ENCODE measurements at places on chromosomes 7 and 10.

DNA sequence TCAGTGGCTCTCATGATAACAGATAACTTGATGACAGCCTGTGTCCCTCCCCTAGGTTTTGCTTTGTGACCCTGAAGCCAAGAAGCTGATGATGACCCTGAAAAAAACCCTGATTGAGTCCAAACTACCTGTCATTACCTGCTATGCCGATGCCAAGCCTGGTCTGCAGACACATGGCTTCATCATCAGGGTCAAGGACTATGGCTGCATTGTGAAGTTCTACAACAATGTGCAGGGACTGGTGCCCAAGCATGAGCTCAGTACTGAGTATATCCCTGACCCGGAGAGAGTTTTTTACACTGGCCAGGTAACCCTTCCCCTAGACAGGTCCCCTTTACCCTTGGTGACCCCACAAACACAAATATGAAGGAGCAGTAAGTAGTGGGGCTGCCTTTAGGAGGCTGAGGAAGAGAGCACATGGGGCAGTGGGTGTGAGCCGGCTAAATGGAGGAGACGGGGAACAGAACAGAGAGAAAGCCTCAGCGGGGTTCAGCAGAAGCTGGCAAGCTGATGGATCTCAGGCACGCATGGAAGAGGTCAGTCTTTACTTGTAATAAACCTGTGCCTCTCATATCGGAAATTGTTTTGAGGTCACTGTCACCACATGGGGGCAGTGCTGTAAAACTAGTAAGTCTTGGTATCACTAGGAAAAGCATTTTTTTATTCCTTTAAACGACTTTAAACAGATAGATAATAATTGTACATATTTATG lies 20.2 kb downstream of the PDCD11 start:
- DNase-seq, result no peak

GRCh38 chr7:19914866-19915265 lies 141.4 kb upstream of the TMEM196 start:
- no peak for DNase-seq

- no peak for DNase-seq
These were observed 28.1 kb downstream of the ARL4A start for GRCh38 chr7:12715372-12716133.

DNA sequence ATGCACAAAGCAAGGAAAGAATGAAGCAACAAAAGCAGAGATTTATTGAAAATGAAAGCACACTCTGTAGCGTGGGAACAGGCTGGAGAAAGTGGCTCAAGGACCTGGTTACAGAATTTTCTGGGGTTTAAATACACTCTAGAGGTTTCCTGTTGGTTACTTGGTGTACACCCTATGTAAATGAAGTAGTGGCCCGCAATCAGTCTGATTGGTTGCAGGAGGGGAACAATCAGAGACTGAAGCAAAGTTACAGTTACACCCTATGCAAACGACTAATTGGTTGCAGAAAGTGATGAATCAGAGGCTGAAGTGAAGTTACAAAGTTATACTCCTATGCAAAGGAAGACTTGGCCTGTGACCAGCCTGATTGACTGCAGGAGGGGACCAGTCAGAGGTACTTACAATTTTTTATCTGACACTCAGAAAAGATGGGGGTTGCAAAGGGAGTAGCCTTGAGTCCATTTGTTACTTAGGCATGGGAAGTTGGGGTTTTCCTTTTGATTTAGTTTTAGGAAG lies 3.6 kb upstream of the MTPN start:
- no peak for DNase-seq

DNA sequence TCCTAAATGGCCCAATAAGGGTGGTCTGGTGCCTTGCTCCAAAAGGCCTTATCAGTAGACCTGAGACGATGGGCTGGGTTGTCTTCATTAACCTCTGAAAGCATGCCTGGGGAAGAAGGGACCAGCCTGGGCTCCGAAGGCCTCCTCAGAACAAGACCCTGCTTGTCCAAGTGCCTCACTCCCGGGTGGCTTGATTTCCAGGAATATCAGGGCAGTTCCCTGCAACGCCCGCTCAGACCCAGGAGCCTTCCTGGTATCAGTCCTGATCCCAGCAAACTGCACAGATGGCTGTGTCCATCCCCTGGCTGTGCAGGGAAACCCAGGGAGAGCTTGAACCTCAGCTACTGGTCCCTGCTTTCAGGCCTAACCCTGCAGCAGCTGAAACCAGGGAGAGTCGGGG lies 49.9 kb upstream of the CUX1 start:
- DNase-seq, result no peak

GRCh38 chr10:21764466-21765189 lies 230.6 kb downstream of the MLLT10 start:
- no peak for DNase-seq

DNA sequence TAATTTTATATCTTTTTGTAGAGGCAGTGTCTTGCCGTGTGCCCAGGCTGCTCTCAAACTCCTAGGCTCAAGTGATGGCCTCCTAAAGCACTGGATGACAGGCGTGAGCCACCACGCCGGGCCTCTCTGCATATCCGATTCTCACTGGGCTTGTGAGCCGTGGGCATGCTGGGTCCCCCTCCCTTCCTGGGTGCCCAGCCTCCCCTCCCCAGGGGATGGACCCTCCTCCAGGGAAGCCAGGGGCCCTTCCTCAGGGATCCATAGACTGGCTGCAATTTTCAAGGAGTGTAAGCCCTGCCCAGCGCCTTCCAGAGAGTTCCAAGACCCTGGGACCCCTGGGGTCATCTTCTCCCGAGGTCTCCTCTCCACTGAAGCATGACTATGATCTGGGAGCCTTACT lies 23.7 kb upstream of the ELFN1 start:
- DNase-seq, result no peak

GRCh38 chr10:17229717-17229966 lies 1.6 kb downstream of the VIM start:
- DNase-seq, result no peak

DNA sequence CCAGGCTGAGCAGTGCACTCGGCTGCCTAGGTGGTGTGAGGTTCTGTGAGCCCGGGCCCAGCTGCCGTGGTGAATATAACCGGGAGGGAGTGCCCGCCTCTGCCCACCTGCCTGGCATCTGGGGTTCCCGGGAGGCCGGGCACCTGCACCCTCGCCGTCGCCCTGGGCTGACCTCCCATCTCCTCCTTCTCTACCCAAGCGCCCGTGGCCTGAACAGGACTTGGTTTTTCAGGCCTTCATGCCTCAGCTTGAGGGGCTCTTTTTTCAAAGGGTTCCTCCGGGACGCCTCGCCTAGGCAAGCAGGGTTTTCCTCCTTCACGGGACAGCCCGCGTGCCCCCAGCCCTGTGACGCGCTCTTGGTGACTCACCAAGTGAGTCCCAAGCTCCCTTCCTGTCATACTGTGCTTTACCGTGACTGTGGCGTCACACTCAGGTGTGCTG lies 9.9 kb downstream of the INPP5A start:
- peak; percentile 52 for DNase-seq

- no peak for DNase-seq
These were observed 819.1 kb downstream of the GRID1 start for GRCh38 chr10:85547460-85548023.

- no peak for DNase-seq
These were observed 35.0 kb downstream of the GPR141 start for GRCh38 chr7:37718585-37718984.

DNA sequence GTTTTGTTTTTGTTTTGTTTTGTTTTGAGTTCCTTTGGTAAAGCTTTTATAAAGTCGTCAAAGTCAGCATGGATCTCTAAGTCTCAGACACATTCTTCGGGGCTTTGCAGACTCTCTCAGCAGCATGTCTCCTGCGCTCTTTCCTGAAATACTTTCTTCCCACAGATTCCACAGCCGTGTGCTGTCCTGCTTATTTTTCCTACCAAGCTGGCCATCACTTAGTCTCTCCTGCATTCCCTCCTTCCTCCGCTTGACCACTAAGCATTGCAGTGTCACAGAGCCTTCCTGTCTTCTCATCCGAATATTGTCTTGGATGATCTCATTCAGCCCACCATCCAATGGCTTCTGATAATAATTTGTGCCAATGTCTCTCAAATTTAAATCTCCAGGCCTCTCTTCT lies 434.3 kb upstream of the C7orf33 start:
- no peak for DNase-seq

DNA sequence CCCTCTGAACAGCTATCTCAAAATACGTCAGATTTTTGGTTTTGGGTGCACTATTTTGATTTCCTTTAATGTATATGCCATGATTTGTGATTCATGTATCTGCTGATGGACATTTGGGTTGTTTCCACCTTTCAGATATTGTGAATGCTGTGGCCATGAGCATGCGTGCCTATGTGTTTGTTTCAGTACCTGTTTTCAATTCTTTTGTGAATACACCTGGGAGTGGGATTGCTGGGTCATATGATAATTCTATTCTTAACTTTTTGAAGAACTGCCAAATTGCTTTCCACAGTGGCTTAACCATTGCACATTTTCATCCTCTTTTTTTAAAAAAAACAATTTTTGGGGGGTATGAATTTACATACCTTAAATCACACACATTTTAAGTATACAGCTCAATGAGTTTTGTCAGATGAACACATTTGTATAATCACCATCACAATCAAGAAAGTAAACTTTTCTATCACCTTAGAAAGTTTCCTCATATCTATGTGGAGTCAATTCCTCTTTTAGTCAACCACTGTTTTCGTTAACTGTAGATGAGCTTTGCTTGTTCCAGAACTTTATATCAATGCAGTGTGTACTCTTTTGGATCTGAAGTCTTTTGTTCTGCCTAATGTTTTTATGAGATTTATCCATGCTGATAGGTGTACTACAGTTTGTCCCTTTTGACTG lies 36.9 kb downstream of the CYP26A1 start:
- DNase-seq, result no peak

GRCh38 chr7:149253665-149254064 lies 8.3 kb upstream of the ZNF783 start:
- no peak for DNase-seq

GRCh38 chr10:104937567-104937966 lies 296.5 kb downstream of the SORCS3 start:
- no peak for DNase-seq

- DNase-seq, result no peak
These were observed 166.2 kb downstream of the FAM107B start for GRCh38 chr10:14608381-14609001.

DNA sequence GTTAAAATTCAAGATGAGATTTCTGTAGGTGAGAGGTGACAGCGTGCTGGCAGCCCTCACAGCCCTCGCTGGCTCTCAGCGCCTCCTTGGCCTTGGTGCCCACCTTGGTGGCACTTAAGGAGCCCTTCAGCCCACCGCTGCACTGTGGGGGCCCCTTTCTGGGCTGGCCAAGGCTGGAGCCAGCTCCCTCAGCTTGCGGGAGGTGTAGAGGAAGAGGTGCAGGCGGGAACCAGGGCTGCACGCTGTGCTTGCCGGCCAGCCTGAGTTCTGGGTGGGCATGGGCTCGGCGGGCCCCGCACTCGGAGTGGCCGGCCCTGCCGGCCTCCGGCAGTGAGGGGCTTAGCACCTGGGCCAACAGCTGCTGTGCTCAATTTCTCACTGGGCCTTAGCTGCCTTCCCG lies 320.0 kb upstream of the VWC2 start:
- no peak for DNase-seq

GRCh38 chr7:124255041-124255655 lies 222.3 kb upstream of the TMEM229A start:
- no peak for DNase-seq

DNA sequence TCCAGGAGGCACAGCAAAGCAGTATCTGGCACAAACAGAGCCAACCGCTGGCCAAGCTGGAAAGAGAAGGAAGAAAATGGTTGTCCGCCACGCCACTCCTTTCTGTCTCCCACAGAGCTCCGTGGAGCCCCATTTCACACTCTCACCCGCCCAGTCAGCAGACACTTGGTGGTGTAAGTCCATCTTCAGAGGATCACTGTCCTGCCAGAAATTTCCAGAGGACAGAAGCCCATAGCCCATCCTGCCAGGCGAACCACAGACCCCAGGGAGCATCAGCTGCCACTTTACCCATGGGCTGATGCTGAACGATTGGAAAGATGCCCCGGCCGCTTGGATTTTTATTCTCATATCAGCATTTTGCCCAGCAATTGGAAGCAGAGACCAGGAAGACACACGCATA lies 144.7 kb upstream of the LYZL2 start:
- no peak for DNase-seq

GRCh38 chr10:108812296-108812695 lies 1111.0 kb downstream of the XPNPEP1 start:
- DNase-seq, result no peak

GRCh38 chr10:25682203-25682851 lies 251.7 kb upstream of the MYO3A start:
- DNase-seq, result no peak

DNA sequence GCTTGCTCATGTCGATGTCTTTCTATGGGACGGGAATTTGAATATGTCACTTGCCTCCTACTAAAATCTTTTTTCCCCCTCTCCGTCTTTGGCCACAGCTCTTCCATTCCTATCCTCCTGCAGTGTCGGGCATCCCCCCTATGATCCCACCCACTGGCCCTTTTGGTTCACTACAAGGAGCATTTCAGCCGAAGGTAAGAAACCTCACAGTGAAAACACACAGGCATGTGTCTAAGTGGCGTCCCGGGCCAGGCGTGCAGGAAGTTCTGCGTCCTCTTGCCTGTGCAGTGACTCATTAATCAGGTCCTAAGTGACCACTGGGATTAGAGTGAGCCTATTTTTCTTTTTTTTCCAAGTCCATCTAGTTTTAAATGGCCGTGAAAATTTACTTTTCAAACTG lies 360.5 kb upstream of the GALNT17 start:
- DNase-seq, result no peak

DNA sequence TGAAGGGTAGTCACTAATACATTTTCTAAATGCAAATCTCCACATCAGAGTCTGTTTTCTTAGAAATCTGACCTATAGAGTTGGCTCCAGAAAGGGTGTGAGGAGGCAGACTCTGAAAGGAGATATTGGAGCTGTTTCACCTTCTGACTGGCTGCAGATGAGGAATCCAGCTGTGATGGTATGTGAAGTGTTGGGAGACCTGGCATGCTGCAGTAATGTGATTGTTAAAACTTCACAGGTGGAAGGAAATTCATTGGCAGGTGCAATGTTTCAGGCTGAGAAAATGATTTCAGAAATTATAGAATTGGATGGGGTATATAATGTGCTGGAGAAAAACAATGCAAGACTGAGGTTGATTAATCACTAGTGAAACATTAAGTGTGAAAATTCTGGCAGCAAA lies 1134.0 kb upstream of the LRRN3 start:
- DNase-seq, result no peak

DNA sequence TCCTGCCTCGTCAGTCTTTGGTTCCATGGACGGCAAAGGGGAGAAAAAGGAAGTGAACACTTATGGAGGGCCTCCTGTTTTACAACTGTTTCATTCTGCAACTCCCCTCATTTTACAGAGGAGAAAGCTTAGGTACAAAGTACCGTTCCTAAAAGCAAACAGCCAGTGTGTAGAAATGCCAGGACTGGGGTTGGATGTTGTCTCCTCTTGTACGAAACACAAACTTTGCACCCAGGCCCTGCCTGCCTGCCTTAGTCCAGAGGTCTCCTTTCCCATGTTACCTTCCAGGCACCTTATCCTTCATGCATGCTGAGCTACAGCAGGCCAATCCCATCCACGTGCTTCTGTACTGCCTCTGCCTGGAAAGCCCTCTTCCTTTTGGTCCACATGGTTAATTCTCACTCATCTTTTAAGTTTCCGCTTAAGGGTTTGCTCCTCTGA lies 86.0 kb downstream of the ICA1 start:
- DNase-seq, result peak; percentile 42

DNA sequence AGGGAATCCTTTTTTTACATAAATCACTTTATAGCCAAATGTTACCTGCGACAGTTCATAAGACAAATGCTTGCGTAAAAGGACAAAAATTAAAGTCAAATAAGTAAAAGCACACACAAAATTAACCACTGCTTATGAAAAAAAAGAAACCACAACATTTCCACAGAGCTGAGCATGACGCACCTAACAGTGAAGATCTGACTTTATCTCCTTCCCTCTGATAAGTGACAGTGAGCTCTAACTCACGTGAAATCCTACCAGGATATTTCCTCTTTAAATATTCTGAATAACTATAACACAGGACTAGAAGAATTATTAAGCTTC lies 225.5 kb downstream of the SFMBT2 start:
- no peak for DNase-seq
